ENCODE measurements at places on chromosomes 3 and 15. TPM values are rescaled to one million over a fixed set of nuclear protein-coding genes. Genes with fewer than 3 reads are reported as not detected.
A peak's percentile ranks its signal among the peaks of the same experiment; 100 is the strongest.

Gene GOLGA8S
- polyA plus RNA-seq: not detected

DNA sequence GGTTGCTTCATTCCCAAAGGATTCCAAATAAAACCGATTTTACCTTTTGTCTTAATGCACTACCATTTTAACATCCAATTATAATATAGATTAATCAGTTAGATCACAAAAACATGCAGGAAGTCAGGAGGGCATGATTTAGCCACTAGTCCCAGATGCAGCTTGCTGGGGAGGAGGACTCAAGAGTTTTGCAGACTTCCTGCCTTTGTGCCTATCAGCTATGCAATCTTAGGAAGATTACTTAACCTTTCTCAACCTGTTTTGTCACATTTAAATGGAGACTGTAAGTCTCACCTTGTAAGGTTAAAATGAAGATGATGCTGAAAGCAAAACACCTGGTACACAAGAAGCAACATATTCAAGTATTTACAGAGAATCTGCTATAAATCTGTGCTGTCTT lies 242.4 kb upstream of the GOLIM4 start:
- H3K4me3 ChIP-seq: no peak overlapping the region
- DNase-seq: no peak
- no peaks in the 10 kb centered on the region for H3K36me3 ChIP-seq
- H3K27ac ChIP-seq: no peak overlapping the region

Gene ZNF80
- not detected for polyA plus RNA-seq

Gene FGF7
- not detected for polyA plus RNA-seq

DNA sequence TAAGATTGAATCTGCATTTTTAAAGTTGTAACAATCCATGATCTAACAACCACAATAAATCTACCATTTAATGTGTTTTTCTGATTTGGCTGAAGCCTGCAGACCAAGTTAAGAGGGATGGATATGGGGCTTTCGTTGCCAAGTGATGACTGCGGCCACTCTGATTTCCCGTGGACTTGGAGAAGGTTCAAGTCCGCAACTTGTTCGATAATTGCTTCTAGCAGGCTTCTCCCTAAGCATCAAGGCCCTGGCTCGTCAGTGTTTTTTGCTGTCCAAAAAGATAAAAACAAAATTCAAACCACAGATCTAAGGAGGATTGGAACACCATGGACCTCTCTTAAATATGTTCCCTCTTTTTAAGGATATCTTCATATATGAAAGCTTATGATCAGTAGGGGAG lies 256.6 kb downstream of the CNTN3 start:
- H3K36me3 ChIP-seq: no peaks in the 10 kb centered on the region
- H3K27ac ChIP-seq: no peak overlapping the region
- no peak for DNase-seq
- no peak overlapping the region for H3K4me3 ChIP-seq
- H3K27me3 ChIP-seq: no peaks in the 10 kb centered on the region

DNA sequence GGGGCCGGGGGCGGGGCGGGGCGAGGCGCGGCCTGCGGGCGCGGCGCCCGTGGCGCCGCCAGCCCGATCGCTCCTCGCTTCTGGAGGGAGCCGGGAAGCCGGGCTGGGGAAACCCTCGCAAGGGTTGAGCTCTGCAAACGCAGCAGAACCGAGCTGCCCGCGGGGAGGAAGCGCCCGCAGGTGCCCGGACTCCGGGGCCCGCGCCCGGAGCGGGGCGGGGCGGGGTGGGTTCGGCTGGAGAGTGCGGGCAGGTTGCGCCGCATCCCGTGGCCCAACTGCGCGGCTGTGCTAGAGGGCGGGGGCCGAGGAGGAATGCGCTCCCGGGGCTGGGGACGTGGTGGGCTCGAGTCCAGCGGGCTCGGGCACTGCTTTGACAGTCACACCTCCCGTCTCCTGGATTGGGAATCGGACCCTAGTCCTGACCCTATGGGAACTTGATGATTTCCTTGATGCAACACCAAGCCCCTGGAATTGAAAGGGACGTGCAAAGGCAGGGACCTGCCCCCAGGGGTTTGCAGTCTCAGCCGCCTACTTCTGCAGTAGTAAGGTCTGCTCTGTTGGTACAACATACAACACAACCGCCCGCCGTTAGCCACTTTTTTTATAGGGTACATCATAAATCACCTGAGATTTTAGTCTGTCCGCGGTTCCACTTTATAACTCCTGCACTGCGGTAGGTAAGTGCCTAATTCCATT lies 34.3 kb downstream of the ZBTB38 start:
- peak overlapping the region; percentile 55 for H3K27ac ChIP-seq
- no peaks in the 10 kb centered on the region for H3K27me3 ChIP-seq
- peaks cover 27% of the 10 kb centered on the region for H3K4me1 ChIP-seq
- H3K4me3 ChIP-seq: peak overlapping the region; percentile 93
- peak; percentile 51 for DNase-seq

DNA sequence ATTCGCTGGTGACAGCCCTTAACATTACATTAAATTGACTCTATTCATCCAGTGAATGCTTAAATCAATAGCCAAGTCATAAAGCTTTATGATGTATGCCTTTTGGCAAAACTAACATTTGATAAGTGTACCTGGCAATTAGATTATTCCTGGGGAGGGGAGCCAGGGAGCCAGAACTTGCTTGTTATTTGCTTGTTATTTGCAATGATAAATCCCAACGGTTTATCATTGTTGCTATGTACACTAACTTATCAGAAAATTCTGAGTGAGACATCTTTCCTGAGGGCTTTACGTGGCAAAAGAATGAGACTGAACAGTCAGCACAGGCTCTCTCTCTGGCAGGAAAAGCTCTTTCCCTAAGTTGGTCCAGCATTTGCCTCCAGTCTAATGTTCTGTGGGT lies 35.8 kb upstream of the FBN1 start:
- H3K4me3 ChIP-seq: no peak overlapping the region
- no peak overlapping the region for H3K27ac ChIP-seq
- H3K4me1 ChIP-seq: no peaks in the 10 kb centered on the region
- H3K27me3 ChIP-seq: no peaks in the 10 kb centered on the region

Gene WNT5A
- not detected for polyA plus RNA-seq

DNA sequence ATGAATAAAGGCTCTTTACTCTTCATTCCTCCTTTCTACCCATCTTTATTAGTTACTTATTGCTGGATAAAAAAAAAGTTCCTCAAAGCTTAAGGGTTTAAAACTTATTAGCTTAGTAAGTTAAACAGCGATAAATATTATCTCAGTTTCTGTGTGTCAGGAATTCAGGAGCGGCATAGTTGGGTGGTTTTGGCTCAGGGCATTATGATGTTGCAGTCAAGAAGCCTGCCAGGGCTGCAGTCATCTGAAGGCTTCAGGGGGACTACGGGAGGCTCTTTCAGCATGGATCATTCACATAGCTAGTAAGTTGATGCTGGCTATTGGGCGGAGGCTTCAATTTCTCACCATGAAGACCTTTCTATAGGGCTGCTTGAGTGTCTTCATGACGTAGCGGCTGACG lies 1.9 kb upstream of the DLG1 start:
- no peak for DNase-seq
- no peak overlapping the region for H3K27ac ChIP-seq
- H3K4me3 ChIP-seq: no peak overlapping the region
- peaks cover 14% of the 10 kb centered on the region for H3K27me3 ChIP-seq
- H3K4me1 ChIP-seq: peaks cover 27% of the 10 kb centered on the region
- no peaks in the 10 kb centered on the region for H3K36me3 ChIP-seq

Gene SLC51A
- polyA plus RNA-seq: not detected

Gene CYP1A2
- polyA plus RNA-seq: not detected

- no peak overlapping the region for H3K4me3 ChIP-seq
- H3K27me3 ChIP-seq: no peaks in the 10 kb centered on the region
- no peak overlapping the region for H3K27ac ChIP-seq
- no peak for DNase-seq
- no peaks in the 10 kb centered on the region for H3K36me3 ChIP-seq
These were observed 12.2 kb upstream of the TM2D3 start for GRCh38 chr15:101664303-101664913.

DNA sequence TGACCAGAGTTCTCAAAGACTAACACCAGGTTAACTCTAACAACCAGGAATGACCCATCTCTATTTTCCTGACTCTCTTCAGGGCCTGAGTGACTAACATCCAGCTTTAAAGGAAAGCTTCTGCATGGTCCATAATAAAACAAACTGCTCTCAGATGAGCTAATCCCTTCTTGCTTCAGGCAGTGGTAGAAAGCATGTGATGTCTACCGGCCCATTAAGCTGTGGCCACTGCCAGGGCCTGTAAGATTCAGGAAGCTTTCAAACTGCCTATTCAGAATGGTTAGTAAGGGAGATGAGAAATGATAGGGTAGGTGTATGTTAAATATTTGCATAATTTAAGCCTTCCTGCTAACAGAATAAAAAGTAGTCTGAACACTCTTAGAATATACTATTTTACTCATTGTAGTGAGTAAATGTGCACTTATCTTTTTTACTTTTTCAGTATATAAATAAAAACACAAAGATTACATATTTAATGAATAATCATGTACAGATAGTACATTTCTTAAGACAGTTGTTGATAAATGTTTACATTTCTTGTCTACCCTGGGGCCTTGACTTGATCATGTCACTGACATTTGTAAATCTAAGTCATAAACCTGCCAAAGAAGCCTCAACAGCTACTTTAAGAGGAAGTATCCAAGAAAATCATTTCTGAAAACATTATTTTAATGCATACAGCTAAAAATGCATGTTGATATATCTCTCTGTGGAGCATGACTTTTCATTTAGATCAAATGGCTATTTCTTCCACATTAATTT lies 222.0 kb downstream of the MCTP2 start:
- no peak overlapping the region for H3K27ac ChIP-seq
- DNase-seq: no peak
- no peaks in the 10 kb centered on the region for H3K4me1 ChIP-seq
- H3K36me3 ChIP-seq: peaks cover 20% of the 10 kb centered on the region
- no peaks in the 10 kb centered on the region for H3K27me3 ChIP-seq

GRCh38 chr3:39506863-39507262 lies 39.4 kb downstream of the MOBP start:
- DNase-seq: no peak
- peaks cover 20% of the 10 kb centered on the region for H3K27me3 ChIP-seq

Gene B3GNT5
- polyA plus RNA-seq: not detected

GRCh38 chr3:60399861-60400845 lies 851.1 kb downstream of the FHIT start:
- no peak for DNase-seq
- no peak overlapping the region for H3K4me3 ChIP-seq
- no peaks in the 10 kb centered on the region for H3K4me1 ChIP-seq
- H3K36me3 ChIP-seq: no peaks in the 10 kb centered on the region
- H3K27me3 ChIP-seq: no peaks in the 10 kb centered on the region
- no peak overlapping the region for H3K27ac ChIP-seq

Gene MESP1
- polyA plus RNA-seq: 0.71 TPM

GRCh38 chr3:89577637-89578530 lies 470.5 kb downstream of the EPHA3 start:
- H3K27ac ChIP-seq: no peak overlapping the region
- no peaks in the 10 kb centered on the region for H3K36me3 ChIP-seq
- H3K27me3 ChIP-seq: no peaks in the 10 kb centered on the region
- H3K4me3 ChIP-seq: no peak overlapping the region
- no peak for DNase-seq
- no peaks in the 10 kb centered on the region for H3K4me1 ChIP-seq

Gene CCDC32
- 203 TPM for polyA plus RNA-seq

Gene CTXN2
- not detected for polyA plus RNA-seq

DNA sequence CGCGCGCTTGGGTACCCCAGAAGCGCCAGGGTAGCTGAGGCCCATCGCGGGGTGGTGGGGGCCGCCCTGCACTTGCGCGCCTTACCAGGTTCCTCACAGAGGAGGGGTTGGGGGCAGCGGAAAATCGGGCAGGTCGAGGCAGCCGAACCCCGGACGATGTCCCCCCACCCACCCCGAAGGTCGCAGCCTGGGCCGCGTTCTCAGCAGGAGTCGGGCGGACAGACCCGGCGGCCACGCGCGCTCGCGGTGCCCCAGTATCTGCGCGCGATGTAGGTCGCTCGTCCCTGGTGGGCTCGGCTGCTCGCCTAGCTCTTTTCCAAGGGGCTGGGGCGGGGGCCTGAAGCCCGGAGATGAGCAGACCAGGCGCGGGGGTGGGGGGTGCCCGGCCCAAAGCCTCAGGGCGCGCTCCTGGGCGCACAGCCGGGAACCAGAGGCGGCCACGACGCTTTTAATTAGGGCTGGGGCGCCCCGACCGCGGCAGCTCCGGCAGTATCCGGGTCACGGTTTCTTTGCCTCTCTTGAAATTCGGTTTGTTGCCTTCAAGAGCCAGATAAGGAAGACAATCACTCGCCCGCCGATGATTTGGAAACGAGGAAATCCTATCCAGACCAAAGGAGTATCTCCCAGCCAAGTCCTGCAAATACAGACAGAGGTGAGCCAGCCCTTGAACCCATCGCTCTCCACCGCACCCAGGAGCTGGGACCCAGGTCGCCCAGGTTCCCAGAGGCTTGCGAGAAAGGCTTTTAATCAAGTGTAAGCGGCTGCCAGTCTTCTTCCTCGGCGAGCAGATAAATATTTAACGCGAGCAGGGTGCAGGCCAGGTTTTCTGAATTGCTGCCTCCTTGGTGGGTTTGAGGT lies 4.6 kb downstream of the SKOR1 start:
- peaks cover 70% of the 10 kb centered on the region for H3K27me3 ChIP-seq
- peaks cover 51% of the 10 kb centered on the region for H3K4me1 ChIP-seq
- no peak overlapping the region for H3K4me3 ChIP-seq
- DNase-seq: no peak
- H3K36me3 ChIP-seq: no peaks in the 10 kb centered on the region
- H3K27ac ChIP-seq: no peak overlapping the region

Gene DUOX2
- polyA plus RNA-seq: not detected

- no peaks in the 10 kb centered on the region for H3K4me1 ChIP-seq
- H3K36me3 ChIP-seq: no peaks in the 10 kb centered on the region
- H3K4me3 ChIP-seq: no peak overlapping the region
- H3K27ac ChIP-seq: no peak overlapping the region
- DNase-seq: no peak
These were observed 341.4 kb upstream of the ATP11B start for GRCh38 chr3:182451871-182452270.

Gene RAB7A
- 188 TPM for polyA plus RNA-seq

- H3K27ac ChIP-seq: no peak overlapping the region
- H3K4me1 ChIP-seq: peaks cover 4% of the 10 kb centered on the region
- H3K27me3 ChIP-seq: peaks cover 67% of the 10 kb centered on the region
- H3K4me3 ChIP-seq: no peak overlapping the region
- no peak for DNase-seq
- no peaks in the 10 kb centered on the region for H3K36me3 ChIP-seq
These were observed 5.9 kb downstream of the CASR start for GRCh38 chr3:122189357-122189756.

- H3K4me1 ChIP-seq: peaks cover 10% of the 10 kb centered on the region
- no peaks in the 10 kb centered on the region for H3K27me3 ChIP-seq
- H3K4me3 ChIP-seq: peak overlapping the region; percentile 96
- peak overlapping the region; percentile 96 for H3K27ac ChIP-seq
These were observed 1.1 kb downstream of the RPS27L start for GRCh38 chr15:63156086-63156710.
